ENCODE measurements at places on chromosomes 3 and 15.

GRCh38 chr3:58724336-58724735 is 57.8 kb upstream of the FAM3D start:
- no peak for DNase-seq

GRCh38 chr3:104206925-104207324 is 1159.8 kb upstream of the ALCAM start:
- DNase-seq: no peak

DNA sequence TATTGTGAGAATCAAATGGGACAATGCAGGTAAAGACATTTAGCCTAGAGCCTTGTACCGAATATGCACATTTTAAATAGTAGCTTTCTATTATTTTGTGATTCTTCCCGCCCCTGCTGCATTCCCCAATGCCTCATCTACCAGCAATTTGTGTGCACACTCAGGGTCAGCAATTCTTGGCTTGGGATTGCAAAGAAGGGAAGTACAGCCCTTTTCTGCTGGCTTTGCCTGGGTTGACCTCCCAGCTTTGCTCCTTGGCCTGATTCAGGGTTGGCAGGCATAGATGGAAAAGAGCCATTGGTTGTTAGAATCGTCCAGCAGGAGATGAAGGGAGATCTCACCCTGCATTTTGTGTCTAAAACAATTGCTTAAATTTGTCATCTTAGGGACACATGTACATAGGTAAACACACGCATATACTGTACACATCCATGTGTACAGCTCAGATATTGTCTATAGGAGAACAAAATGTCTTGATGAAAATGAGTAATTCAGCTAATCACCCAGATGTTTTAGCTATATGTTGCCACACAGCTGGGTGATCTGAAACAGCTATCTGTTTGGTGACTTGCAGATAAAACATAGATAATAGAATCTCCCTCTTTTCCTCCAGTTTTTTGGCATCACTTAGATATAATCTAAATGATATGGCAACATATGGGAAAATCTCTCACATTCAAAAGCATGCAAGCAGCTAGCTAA is 340.9 kb upstream of the TBL1XR1 start:
- DNase-seq: no peak

DNA sequence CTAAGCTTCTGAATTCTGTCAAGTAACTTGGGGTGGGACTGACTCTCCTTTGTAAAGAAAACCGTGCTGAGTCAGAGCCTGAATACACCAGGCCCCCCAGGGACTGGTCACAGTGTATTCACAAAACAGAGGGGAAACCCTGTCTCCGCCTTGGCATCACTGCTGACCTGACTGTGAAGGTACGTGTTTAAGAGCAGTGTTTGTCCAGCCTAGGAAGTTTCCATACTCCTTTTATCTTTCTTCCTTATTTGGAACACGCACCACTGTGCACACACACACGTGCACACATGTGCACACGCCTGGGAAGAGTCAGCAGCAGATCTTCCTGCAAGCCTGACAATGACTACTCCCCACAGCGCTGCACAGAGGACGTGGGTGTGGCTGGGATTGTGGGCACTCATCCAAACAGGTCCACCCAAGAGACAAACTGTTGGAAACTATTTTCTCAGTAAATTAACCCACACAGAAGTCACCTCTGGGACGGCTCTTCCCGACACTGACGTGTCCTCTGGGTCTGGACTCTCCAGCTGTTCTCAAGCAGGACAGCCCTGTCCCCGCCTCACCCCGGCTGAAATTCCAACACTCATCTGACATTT is 87.7 kb downstream of the ATP10A start:
- no peak for DNase-seq

- no peak for DNase-seq
Measured at GRCh38 chr3:134228035-134228434, 22.6 kb downstream of the RYK start.

GRCh38 chr15:66698318-66698961 is 3.6 kb upstream of the SMAD6 start:
- peak; percentile 57 for DNase-seq

GRCh38 chr3:104763007-104763406 is 603.7 kb upstream of the ALCAM start:
- no peak for DNase-seq

DNA sequence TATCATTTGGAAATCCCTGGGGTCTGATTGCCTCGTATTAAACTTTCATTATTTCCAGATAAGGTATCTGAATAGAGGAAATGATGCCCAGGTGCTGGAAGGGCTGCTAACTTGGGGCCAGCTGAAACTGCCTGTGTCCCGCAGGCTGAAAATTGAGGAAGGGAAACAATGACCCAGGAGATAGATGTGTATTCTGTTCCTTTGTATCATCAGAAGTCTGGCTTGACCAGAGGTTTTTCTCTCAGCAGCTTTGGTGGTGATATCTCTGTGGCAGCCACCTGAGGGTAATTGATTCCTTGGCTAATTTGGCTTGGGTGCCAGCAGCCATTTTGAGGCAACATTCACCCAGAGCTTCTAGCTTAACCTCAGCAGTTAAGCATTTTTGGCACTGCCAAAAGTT is 90.0 kb upstream of the STT3B start:
- no peak for DNase-seq

DNA sequence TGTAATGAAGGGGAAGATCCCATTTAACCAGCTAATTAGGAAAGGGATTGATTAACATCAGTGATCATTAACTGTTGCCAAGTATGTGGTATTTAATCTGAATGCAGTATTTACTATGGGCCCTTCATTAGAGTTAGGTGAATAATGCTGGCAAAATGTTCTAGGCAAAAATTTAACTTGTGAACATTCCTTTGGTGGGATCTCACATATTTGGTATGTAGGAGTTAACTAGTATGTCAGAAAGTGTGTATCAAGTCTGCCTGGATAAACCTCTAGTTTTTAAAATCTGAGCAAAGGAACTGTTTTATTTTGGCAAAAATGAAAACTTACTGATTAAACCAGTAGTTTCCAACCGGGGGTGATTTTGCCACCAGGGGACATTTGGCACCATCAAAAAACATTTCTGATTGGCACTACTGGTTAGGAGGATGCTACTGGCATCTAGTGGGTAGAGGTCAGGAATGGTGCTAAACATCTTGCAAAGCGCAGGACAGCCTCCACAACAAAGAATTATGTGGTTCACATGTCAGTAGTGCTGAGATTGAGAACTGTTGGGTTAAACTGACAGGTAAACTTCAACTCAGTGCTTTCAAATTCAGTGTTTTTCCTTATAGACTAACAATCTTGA is 22.5 kb downstream of the LRTM1 start:
- no peak for DNase-seq

Measured in T1000 (cell line).